Panc1 (cell line): ENCODE measurements at places on chromosomes 3 and 15. TPM values are rescaled to one million over a fixed set of nuclear protein-coding genes. Genes with fewer than 3 reads are reported as not detected.

DNA sequence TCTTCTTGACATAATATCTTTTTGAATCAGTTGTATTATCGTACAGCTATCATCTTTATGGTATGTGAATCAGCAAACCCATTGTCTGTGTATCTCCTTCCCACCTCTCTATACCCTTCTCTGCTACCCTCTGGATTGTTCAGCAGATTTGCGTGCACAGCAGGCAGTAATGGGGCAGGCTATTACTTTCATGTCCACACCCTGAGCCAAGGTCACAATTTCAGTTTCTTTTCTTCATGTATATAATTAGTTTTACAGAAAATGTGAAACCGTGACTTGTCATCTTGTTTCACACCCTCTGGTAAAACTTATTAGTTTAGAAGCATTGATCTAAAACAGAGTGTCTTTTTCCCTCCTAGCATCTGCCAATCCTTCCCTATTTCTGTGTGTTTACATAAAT is 770.4 kb upstream of the SEMA6D start:
- H3K4me3 ChIP-seq: no peak overlapping the region
- no peak overlapping the region for H3K27ac ChIP-seq
- no peaks in the 10 kb centered on the region for H3K4me1 ChIP-seq
- H3K36me3 ChIP-seq: no peaks in the 10 kb centered on the region
- no peak for DNase-seq

DNA sequence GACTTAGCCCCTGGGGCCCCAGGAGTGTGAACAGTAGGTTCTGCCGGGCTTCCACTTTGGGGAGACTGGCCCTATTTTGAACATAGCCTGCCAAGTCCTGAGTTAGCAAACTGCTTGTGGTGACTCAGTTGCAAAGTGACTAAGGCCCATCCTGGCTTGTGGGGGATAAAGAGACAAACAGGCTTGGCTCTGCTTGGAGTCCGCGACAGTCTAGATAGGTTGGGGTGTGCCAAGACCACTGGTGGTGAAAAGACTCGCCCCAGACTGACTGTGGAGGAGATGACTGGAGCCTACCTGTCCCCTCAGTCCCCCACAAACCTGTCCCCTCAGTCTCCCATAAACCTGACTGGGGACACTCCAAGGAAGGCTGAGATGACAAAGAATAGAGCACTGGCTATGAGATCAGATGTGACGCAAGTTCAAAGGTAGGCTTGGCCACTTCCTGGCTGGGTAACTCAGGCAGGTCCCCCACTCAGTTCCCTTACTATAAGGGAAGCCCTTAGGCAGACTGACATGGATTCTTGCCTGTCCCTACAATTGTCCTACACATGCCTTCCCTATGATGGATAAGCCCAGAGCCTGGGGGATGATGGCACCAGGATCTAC is 4.3 kb downstream of the DNASE1L3 start:
- no peaks in the 10 kb centered on the region for H3K27me3 ChIP-seq
- no peak overlapping the region for H3K4me3 ChIP-seq
- no peak for DNase-seq
- H3K27ac ChIP-seq: no peak overlapping the region

DNA sequence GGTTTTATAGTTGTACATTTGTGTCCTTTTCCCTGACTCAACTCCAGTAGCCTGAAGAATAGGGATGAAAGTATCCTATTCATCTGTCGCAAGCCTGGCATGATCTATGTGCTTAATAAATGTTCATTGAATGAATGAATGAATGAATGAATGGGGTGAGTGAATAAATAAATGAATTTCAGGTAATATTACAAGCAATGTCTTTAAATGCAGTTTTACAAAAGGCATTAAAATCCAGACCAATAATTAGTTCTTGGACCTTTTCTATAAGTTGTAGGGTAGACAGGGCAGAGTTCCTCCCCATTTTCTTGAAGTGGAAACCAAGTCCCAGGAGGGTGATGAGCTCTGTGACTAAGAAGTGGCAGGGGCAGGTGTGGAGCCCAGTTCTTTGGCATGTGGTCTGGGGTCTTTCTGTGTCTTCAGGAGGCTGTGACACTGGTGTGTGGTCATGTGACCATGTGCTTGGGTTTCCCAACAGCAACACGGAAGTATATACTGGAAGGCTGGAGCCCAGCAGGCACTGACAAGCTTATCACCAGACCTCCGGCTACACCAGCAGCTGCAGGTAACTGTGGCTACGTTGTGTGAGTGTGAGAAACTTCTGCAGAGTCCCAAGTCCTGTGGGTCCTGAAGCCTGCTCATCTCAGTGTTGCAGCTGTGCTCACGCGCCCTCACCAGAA is 18.3 kb downstream of the XYLB start:
- no peaks in the 10 kb centered on the region for H3K4me1 ChIP-seq
- H3K36me3 ChIP-seq: no peaks in the 10 kb centered on the region
- no peaks in the 10 kb centered on the region for H3K27me3 ChIP-seq
- no peak overlapping the region for H3K4me3 ChIP-seq

- H3K4me3 ChIP-seq: no peak overlapping the region
- no peaks in the 10 kb centered on the region for H3K36me3 ChIP-seq
- peak overlapping the region; percentile 41; the same call in 1 of the 2 replicates for H3K27ac ChIP-seq
- no peaks in the 10 kb centered on the region for H3K27me3 ChIP-seq
- peaks cover 3% of the 10 kb centered on the region; the same call in 1 of the 2 replicates for H3K4me1 ChIP-seq
Observed at GRCh38 chr15:58469432-58470353, 37.9 kb downstream of the LIPC start.

DNA sequence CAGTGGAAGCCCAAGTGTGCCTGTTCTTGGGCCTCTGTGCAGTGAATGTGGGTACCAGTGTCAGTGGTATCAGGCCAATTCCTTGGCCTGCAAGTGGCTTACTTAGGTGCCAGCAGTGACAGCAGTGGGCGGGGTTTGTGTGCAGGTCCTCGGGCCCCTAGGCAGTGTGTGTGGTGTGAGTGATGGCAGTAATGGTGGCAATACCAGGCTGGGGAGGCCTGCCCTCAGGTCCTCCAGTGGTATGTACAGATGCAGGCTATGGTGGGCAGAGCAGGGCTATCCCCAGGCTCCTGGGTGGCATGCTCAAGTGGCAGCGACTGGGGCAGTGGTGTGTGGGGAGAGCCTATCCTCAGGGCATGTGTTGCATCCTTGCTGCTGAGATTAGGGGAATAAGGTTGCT is 379.7 kb downstream of the SQOR start:
- no peaks in the 10 kb centered on the region for H3K27me3 ChIP-seq
- H3K27ac ChIP-seq: no peak overlapping the region
- DNase-seq: no peak

DNA sequence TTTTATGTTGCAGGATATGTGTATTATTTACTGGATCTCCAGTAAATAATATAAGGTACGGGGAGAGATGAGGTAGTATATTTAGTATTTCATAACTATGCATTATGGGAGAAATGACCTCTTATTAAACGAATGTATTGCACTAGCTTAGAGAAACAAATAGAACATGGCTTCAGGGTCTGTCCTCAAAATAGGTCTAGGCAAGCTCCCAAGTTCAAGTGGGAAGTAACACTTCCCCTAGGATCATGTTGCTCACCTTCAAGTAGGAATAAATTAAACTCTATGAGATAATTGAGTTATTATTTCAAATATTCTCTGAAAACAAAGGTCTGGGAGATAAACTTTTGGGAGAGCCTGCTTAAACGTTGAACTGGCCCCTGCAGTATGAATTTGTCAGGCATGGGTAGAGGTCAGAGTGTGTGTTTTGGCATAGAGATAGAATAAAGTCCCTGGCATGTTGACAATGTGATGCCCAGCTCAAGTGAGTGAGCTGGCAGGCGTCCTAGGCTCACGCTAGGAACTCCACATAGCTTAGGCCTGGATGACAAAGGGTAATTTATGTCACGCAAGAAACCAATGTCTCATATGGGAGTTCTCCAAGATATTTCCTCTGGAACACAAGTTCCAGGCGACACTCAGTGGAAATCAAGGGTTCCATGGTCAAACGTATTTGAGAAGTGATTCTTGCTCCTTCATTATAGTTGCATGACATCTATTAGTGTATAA is 236.8 kb downstream of the CACNA2D3 start:
- no peak overlapping the region for H3K4me3 ChIP-seq
- no peaks in the 10 kb centered on the region for H3K36me3 ChIP-seq
- no peak for DNase-seq
- H3K4me1 ChIP-seq: no peaks in the 10 kb centered on the region
- H3K27me3 ChIP-seq: no peaks in the 10 kb centered on the region

GRCh38 chr3:172787746-172788145 is 37.2 kb downstream of the ECT2 start:
- no peak overlapping the region for H3K4me3 ChIP-seq
- no peak for DNase-seq
- peaks cover 62% of the 10 kb centered on the region for H3K36me3 ChIP-seq
- no peaks in the 10 kb centered on the region for H3K27me3 ChIP-seq

- DNase-seq: no peak
- H3K4me1 ChIP-seq: no peaks in the 10 kb centered on the region
- H3K36me3 ChIP-seq: no peaks in the 10 kb centered on the region
- no peaks in the 10 kb centered on the region for H3K27me3 ChIP-seq
- H3K4me3 ChIP-seq: no peak overlapping the region
Observed at GRCh38 chr15:49900006-49900902, 218.8 kb downstream of the ATP8B4 start.

DNA sequence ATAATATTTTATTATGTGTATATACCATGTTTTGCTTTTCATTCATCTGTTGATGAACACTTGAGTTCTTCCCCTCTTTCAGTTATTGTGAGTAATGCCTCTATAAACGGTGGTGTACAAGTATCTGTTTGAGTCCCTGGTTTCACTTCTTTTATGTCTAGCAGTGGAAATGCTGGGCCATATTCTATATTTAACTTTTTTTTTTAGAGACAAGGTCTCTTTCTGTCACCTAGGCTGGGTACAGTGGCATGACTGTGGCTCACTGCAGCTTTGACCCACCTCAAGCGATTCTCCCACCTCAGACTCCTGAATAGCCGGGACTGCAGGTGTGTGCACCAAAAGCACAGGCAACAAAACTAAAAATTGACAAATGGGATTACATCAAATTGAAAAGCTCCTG is 19.9 kb downstream of the GOLM2 start:
- H3K27me3 ChIP-seq: no peaks in the 10 kb centered on the region
- no peak overlapping the region for H3K4me3 ChIP-seq
- H3K4me1 ChIP-seq: no peaks in the 10 kb centered on the region
- no peak overlapping the region for H3K27ac ChIP-seq
- no peaks in the 10 kb centered on the region for H3K36me3 ChIP-seq
- DNase-seq: no peak

DNA sequence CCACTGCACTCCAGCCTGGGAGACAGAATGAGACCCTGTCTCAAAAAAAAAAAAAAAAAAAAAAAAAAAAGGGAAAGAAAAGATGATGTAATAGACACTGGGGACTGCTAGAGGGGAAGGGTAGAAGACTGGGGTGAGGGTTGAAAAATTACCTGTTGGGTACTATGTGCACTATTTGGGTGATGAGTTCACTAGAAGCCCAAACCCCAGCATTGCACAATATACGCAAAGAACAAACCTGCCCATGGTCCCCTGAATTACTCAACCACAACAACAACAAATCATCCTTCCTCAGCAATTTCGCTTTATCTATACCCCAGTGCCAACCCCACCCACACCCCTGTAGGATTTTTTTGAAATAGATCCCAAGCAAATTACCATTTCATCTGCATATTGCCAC is 13.5 kb downstream of the NIPA1 start:
- H3K27me3 ChIP-seq: no peaks in the 10 kb centered on the region
- no peak overlapping the region for H3K27ac ChIP-seq
- peaks cover 5% of the 10 kb centered on the region; the same call in 1 of the 2 replicates for H3K4me1 ChIP-seq
- no peak overlapping the region for H3K4me3 ChIP-seq
- DNase-seq: no peak
- no peaks in the 10 kb centered on the region for H3K36me3 ChIP-seq

DNA sequence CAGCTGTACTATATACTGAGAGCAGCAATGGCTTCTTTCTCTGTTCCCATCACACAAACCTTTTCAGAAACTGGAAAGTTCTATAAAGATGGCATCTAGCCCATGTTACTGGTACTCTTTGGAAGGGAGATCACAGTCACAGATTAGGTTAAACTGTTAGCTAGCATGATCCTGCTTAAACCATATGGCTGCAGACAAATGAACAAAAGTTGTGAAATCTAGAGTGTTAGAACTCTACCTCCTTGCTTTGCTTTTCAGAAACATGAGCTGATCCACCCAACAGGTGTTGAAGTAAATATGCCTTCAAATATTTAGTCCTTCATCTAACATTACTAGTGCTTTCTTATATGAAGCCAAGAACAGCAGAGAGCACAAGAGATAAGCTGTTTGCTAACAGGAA is 102.6 kb downstream of the SNRK start:
- no peaks in the 10 kb centered on the region for H3K4me1 ChIP-seq
- no peak overlapping the region for H3K27ac ChIP-seq
- H3K36me3 ChIP-seq: no peaks in the 10 kb centered on the region
- no peak for DNase-seq

GRCh38 chr3:151319628-151320027 is 3.0 kb upstream of the GPR87 start:
- H3K27me3 ChIP-seq: no peaks in the 10 kb centered on the region
- no peak for DNase-seq
- no peaks in the 10 kb centered on the region for H3K4me1 ChIP-seq
- H3K36me3 ChIP-seq: no peaks in the 10 kb centered on the region
- no peak overlapping the region for H3K27ac ChIP-seq
- H3K4me3 ChIP-seq: no peak overlapping the region

DNA sequence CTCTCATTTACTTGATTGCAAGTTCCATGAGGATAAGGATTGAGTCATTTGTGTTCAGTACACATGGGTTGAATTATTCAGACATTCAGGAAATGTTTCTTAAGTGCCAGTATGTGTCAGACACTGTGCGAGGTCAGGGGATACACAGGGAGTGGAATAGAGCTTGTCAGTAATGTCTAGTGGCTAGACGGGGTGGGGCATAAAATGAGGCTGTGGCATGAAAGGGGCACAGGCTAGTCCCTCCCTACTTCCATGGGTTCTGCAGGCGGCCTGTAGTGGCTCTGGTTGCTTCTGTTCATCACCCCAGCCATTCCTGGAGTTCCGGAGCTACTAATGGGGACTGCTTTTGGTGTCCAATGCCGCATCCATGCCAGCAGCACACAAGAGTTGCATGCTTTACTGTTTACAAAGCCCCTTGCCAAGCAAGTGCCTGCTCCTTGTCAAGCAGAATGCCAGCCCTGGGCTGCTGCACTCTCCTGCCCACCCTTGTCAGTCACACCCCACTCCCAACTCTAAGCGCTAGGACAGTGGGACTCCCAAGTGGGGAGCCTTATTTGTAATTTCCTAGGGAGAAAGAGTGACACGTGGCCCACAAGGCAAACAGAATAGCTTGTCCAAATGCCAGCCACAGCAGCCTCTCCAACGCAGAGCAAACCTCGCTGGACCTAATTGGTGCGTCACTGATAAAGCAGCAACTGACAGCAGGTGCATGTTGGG is 70.8 kb downstream of the RAB11A start:
- DNase-seq: no peak
- no peaks in the 10 kb centered on the region for H3K36me3 ChIP-seq
- no peaks in the 10 kb centered on the region for H3K27me3 ChIP-seq

Gene TMEM41A
- total RNA-seq: 30.2 TPM

Gene DNAJA4
- total RNA-seq: 11.1 TPM

Gene FGF12
- 0.51 TPM for total RNA-seq

Gene HMCES
- total RNA-seq: 94.6 TPM

Gene TMC3
- total RNA-seq: not detected

Gene PRTG
- 11.4 TPM for total RNA-seq

Gene TMEM207
- not detected for total RNA-seq

Gene IQCF5
- total RNA-seq: not detected

Gene C3orf85
- not detected for total RNA-seq

Gene SENP2
- 52.7 TPM for total RNA-seq

Gene AGBL1
- not detected for total RNA-seq

Gene TMEM212
- not detected for total RNA-seq
